ENCODE measurements at places on chromosomes 7 and 10. TPM values are rescaled to one million over a fixed set of nuclear protein-coding genes. Genes with fewer than 3 reads are reported as not detected.
A peak's percentile ranks its signal among the peaks of the same experiment; 100 is the strongest.

DNA sequence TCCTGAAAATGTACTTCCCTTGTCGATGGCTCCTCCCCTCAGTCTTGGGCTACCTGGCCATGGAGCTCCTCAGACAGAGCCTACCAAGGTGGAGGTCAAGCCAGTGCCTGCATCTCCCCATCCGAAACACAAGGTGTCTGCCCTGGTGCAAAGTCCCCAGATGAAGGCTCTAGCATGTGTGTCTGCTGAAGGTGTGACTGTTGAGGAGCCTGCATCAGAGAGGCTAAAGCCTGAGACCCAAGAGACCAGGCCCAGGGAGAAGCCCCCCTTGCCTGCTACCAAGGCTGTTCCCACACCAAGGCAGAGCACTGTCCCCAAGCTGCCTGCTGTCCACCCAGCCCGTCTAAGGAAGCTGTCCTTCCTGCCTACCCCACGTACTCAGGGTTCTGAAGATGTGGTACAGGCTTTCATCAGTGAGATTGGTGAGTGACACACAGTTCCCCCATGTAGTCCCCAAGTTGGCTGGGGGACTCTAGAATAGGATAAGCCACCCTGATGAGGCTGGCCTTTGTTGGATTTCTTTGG is 8.8 kb downstream of the PPRC1 start:
- DNase-seq: no peak

GRCh38 chr10:21363731-21364104 is 161.8 kb downstream of the SKIDA1 start:
- no peak for DNase-seq

DNA sequence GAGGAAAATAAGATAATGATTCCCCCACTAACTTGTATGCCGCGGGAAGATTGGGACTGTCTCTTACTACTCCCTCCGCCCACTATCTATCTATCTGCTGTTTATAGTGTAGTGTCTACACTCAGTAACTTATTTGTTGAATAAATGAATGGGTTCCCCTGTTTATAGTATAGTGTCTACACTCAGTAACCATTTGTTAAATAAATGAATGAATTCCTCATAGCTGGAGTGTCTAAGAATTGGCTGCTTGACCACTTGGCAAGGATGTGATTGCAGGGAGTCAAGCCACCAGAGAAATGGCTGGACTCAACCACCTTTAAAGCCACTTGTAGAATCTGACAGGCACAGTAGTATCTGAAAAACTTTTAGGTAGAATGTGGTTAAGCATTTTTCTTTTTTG is 147.1 kb downstream of the TRIL start:
- no peak for DNase-seq

GRCh38 chr7:46764100-46764936 is 817.6 kb downstream of the TNS3 start:
- DNase-seq: peak; percentile 87

DNA sequence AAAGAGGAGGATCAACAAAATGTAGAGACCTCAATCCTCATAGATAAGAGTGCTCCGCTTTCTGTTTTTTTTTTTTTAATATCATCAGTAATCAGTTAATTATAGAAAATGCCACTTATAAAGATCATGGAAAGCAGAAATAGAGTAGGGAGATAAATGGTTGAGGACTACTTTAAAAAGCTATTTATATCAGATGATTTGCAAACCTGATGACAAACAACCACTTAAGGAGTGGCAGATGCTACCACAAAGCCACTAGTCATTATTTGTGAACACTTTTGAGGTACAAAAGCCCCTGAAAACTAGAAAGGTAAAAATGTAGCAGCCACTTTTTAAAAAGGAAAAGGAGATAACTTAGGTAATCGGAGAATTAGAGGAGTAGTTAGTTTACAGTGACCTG is 99.0 kb upstream of the CYP26C1 start:
- DNase-seq: no peak

DNA sequence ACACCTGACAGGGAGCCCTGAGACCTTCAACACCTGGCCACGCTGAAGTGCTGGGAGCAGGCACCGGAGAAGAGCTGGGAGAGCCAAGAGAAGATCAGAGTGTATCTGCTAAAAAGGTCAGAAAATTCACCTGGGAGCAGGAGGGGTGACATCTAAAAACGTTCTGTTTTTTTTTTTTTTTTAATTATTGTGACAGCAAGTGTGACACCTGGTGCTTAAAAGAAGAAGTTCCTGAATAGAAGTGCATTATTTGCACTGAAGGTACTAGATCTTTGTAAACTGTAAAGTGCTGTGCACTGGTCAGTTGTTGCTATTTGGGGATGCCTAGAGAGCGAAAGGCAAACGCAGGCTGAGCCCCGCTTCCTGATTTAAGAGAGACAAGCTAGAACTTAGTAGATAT is 422.0 kb downstream of the PLXNA4 start:
- no peak for DNase-seq

DNA sequence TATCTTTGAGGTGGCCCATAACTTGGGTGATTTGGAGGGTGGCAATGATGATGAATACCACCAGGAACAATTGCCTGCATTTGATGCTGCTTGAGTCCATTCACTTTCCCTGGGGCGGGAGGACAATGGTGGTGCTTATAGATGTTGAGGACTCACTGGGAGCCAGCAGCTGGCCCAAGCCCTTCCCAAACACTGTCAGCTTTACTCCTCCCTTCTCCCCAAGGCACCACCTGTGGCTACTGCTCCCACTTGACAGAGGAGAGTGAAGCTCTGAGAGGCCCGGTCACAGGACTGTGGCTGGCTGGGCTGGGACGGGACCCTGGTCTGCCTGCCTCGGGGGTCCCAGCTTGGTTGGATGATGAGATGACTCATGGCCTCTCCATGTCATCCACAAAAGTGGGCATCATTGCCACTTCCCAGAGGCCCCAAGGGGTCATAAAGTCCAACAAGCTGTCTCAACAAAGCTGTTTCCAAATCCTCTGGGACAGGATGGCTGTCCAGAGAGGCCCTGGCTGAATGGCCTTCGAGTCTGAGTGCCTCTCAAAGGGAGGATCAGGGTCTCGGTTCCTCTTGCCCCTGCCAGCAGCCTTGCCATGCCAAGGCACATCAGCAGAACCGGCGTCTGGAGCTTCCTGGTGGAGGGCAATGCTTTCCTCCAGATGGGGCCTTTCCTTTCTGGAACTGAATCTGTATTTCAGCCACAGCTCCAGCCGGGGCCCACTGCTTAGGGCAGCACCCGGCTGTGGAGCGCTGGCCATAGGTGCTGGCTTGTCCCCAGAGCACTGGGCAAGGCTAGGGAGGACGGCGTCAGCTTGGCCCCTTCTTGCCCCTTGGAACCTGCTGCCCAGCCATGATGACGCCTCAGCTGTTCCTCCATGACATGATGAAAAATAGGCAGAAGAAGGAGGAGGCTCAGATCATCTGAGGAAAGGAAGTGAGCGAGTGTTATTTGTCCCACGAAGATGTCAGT is 47.0 kb upstream of the PLEKHA1 start:
- DNase-seq: peak; percentile 62

- no peak for DNase-seq
These were observed 8.5 kb upstream of the NRCAM start for GRCh38 chr7:108464743-108465142.

GRCh38 chr10:30219971-30220751 is 128.9 kb downstream of the MTPAP start:
- DNase-seq: peak; percentile 8

DNA sequence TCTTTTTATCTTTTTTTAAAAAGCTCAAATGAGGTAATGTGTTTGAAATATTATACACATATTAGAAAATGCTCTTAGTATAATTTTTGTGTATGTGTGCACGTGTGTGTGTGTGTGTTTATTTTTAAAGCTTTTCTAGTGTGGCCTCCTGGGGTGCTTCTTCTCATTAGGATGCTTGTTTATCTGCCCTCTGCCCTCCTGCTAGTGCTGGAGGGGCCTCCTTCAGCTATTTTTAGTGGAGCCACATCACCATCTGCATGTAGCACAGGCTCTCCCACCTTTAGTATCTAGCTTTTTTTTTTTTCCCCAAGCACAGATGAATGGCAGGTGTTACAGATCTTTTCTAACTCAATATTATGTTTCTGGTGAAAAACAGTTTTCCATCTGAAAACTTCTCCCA is 155.7 kb upstream of the TMEM229A start:
- no peak for DNase-seq

GRCh38 chr10:132465193-132465888 is 68.3 kb downstream of the PWWP2B start:
- no peak for DNase-seq

DNA sequence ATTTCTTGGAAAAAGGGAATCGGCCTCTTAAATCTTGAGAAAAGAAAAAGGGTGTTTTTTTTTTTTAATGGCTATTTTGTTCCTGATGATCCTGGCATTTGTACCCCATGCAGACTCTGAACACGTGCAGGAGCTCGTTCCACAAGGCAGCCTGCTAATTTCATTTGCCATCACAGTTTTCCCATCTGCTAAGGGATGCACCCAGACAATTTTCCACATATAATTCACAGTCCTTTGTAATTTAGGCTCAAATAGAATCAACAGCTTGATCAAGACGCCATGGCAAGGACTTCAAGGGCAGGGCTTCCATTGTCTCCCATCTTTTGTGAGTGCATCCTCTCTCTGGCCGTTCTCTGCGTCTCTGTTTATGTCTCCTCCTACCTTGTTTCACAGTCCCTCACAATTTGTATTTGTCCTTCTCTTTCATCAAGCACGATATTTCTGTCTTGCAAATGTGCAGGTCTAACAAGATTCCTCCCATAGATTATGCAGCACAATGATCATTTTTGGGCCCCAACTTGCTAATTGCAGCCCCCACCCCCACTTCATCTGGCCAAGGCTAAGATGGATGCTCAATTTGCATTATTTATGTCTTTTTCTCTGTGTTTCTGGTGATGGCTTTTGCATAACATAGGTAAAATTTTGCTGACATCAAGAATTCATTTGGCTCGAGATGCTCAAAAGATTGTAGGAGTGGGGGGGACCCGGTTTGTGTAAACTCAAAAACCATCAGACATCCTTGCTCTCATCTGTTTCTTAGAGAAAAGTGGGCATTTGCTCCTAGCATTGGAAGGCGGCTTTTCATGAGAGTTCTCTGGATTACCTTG is 356.0 kb upstream of the NPVF start:
- no peak for DNase-seq

GRCh38 chr7:36300696-36301350 is 88.8 kb upstream of the ANLN start:
- DNase-seq: peak; percentile 32

- DNase-seq: peak; percentile 67
These were observed 12.2 kb downstream of the LZTS2 start for GRCh38 chr10:101011517-101012423.

GRCh38 chr7:37540917-37541316 is 92.3 kb upstream of the ELMO1 start:
- DNase-seq: no peak

GRCh38 chr7:20352573-20353306 is 22.0 kb downstream of the ITGB8 start:
- no peak for DNase-seq

DNA sequence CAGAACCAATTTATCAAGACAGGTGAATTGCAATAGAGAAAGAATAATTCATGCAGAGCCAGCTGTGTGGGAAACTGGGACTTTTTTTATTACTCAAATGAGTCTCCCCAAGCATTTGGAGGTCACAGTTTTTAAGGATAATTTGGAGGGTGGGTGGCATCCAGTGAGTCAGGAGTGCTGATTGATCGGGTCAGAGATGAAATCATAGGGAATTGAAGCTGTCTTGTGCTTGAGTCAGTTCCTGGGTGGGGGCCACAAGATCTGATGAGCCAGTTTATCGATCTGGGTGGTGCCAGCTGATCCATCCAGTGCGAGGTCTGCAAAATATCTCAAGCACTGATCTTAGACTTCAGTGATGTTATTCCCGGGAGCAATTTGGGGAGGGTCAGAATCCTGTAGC is 9.9 kb upstream of the MYO1G start:
- DNase-seq: no peak

GRCh38 chr10:110612087-110612486 is 32.0 kb upstream of the RBM20 start:
- no peak for DNase-seq

- DNase-seq: no peak
These were observed 276.9 kb downstream of the TNS3 start for GRCh38 chr7:47304727-47305719.

DNA sequence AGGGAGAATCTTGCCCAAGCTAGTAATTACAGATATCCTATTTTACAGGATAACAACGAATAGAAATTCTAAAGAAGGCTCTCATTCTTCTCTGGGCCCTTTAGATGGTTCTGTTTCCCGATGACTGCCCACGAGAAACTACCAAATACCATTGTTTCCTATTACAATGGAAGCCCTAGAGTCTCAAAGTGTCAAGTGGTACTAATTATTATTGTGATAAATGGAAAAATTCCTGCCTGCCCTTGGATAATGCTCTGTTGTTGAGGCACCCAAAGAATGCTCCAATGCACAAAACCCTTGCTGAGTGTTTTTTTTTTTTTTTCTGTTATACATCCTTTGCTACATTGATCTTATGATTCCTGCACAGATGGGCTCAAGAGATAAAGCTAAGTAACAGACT is 504.5 kb downstream of the XPNPEP1 start:
- DNase-seq: no peak

DNA sequence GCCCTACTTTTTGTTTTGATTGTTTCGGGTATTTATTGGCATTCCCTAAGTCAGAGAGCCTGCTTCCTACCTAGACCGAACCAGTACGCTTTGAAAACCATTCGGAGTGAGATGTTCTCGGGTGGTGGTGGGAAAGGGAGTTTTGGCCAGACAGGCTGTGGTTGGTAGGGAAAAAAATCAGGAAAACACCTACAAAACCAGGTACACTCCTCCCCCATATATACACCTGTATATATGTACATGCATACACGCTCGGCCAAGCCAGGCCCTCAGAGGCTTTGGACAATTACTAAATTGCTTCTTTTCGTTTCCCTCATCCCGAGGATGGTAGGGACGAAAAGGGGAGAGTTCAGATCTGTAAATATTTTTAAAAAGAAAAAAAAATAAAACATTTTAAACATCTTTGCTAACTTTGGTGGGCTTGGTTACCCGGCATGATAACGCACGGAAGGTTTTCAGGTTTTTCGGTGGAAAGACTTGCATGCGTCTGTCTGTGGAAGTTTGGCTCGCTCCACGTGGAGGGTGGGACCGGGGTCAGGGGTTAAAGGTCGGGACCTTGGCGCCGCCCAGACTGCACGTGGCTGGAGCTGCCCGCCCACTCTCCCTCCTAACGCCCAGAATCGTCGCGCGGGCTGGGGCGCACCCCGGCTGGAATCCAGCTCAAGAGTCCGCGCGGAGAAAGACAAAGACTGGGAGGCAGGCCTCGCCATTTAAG is 2.5 kb downstream of the HMX2 start:
- no peak for DNase-seq

DNA sequence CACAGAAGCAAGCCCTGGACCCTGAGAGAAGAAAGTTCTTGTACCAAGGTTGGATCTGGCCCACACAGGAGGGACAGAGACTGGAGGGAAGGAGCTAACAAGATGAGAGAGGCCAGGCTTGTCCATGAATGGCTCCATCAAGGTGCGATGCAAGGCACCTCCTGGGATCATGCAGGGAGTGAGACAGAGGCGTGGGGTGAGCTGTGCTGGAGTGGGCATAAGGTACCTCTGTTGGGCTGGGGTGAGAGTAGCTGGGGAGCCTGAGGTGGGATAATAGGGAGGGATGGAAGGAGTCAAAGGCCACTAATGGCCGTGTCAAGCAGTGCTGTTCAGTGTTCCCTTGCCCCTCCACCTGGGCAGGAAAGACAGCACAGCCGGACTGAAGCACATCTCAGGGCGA is 9.9 kb downstream of the TMEM72 start:
- no peak for DNase-seq

Gene ACSM6
- 0.08 TPM for total RNA-seq

Gene HOXA3
- total RNA-seq: 12.2 TPM

Gene UPK3BL2
- total RNA-seq: 2.8 TPM

Gene ELN
- total RNA-seq: 110 TPM

Gene CPXM2
- not detected for total RNA-seq

Gene RALA
- 19.8 TPM for total RNA-seq

Gene ADCY1
- total RNA-seq: not detected

Gene TLL2
- 10.3 TPM for total RNA-seq

Gene CTTNBP2
- 0.43 TPM for total RNA-seq

Gene RET
- not detected for total RNA-seq

Gene ASB10
- not detected for total RNA-seq

Measured in SJCRH30 (cell line).